ENCODE measurements at places on chromosomes 2 and 18.

- DNase-seq = no peak
Measured at GRCh38 chr2:149556452-149556851, 31.1 kb downstream of the MMADHC start.

- no peak for DNase-seq
Measured at GRCh38 chr18:21093133-21093532, 18.5 kb downstream of the ROCK1 start.

GRCh38 chr2:227780981-227781615 is 32.5 kb upstream of the CCL20 start:
- no peak for DNase-seq

DNA sequence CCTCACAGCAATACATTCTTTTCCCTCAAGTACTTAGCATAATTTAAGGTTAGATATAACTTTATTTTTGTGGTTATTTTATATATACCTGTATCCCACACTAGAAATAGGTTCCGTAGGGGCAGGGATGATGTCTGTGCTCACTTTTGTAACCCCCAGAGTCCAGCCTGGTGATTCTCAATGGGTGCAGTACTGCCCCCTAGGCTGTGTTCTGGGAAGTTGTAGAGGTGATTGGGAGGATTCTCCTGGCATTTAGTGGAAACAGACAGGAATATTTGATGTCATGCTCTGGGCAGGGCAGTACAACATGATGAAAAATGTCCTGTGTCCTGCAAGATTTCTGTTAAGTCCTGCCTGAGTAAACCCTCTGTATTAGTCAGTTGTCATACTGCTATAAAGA is 333.3 kb downstream of the PLCL1 start:
- DNase-seq = no peak

GRCh38 chr2:135984199-135985017 is 1.0 kb downstream of the DARS1 start:
- no peak for DNase-seq

GRCh38 chr2:169007941-169008340 is 23.2 kb downstream of the ABCB11 start:
- no peak for DNase-seq

GRCh38 chr2:33579227-33579626 is 19.9 kb downstream of the FAM98A start:
- no peak for DNase-seq

- no peak for DNase-seq
Measured at GRCh38 chr18:54813977-54814565, 14.2 kb upstream of the RAB27B start.

- no peak for DNase-seq
Measured at GRCh38 chr2:114010001-114010400, 120.1 kb downstream of the ACTR3 start.

GRCh38 chr2:233817361-233817911 is 36.9 kb downstream of the HJURP start:
- DNase-seq = no peak
